ENCODE measurements at places on chromosomes 7 and 10.
A peak's percentile ranks its signal among the peaks of the same experiment; 100 is the strongest.

DNA sequence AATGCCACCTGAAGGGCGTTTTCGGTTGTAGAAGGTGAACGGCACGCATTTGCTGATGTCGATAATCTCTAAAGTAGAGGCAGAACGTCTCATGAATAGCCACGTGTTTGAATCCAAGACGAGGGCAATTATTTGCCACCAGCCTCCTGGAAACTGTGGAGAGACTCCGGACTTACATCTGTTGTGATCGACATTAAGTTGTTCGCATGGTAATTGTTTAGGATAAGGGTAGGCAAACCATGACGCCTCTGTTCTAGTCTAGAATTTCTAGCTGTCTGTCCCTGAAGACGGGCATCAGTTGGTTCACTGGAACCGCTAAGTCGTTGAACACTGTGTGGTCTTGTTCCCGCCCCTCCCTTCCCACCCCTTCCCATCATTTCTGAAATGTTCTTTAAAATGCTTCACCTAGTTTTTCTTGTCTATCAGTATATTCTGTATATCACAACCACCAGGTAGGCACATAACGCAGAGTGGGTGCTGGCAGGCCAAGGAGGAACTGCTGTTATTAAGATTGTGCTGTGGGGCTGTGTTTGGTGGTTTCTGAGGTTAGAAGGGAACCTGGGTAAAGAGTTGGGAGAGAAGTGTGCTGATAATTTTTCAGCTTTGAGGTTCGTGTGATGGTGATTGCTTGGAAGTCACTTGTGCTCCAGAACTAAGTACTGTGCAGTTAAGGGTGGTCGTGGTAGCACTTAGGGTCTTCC lies 1.2 kb downstream of the UBE3C start:
- no peak for DNase-seq

GRCh38 chr10:3217301-3217700 lies 44.7 kb upstream of the PITRM1 start:
- no peak for DNase-seq

DNA sequence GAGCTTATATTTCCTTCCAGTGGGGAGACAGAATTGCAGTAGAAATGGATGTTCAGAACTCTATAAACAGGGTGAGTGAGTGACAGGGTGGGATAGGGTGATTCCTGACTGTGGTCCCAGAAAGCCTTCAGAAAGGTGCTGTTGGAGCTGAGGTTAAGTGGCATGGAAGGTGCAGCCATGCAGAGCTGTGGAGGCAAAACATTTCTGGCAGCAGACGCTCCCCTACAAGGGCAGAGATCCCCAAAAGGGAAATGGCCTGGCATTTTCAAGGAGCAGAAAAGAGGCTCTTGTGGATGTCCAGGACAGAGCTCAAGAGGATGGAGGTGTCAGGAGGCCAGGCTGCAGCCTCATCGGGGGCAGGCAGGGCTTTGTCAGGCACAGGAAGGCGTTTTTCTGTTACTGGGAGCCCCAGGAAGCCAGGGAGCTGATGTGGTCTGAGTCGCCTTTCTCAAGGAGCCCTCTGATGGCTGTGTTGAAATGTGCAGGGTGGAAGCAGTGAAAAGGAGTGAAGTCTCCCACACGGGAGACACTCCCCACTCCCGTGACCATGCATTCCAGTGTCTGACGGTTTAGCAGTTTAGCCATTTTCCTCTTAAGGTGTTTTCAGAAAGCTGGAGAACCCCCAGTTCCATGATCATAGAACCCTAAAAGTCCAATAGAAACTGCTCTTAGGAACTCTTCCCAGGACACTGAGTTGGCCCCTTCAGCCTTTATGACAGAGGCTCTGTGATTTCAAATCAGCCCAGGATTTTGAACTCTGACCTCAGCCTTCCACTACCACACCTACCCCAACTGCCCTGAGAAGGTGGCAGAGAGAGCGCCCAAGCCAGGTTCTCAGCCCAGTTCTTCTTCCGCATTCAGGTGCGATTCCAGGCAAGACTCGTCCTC lies 96.2 kb downstream of the C10orf105 start:
- no peak for DNase-seq

- DNase-seq, result no peak
Observed at GRCh38 chr7:10939237-10939910, 34.3 kb upstream of the PHF14 start.

DNA sequence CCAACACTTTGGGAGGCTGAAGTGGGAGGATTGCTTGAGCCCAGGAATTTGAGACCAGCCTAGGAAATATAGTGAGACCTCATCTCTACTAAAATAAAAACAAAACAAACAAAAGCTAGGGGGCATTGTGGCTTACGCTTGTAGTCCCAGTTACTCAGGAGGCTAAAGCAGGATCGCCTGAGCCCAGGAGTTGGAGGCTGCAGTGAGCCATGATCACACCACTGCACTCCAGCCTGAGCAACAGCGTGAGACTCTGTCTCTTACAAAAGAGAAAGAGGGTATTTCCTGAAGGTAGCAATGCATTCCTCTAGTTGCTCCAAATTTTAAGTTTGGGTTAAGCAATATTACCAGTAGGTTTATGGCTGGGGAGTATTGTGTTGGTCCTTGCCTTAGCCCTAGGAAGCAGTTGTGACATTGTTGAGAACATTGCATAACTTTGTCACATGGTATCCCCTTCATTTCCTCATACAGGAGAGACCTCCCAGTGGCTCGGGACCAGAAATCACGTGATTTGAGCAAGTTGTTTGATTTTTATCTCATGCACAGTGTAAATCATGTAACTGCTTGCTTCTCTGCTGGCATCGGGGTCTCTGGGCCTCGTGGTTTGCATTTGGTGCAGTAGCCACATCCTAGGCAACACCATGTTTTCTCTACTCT lies 23.3 kb upstream of the SMARCD3 start:
- DNase-seq, result no peak

GRCh38 chr10:58063861-58064480 lies 203.7 kb downstream of the IPMK start:
- no peak for DNase-seq

DNA sequence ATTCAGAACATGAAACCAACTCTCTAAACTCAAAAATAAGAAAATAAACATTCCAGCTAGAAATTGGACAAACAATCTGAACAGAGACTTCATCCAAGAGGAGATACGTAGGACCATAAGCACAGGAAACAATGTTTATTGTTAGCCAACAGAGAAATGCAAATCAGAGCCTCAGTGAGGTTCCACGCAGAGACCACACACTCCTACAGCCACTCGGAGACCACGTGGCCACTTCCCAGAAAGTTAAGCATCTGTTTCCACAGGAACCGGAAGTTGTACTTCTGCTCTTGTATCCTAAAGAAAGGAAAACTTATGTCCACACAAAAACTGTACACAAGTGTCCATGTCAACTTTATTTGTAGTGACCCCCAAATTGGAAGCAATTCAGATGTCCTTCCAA lies 214.8 kb downstream of the MGMT start:
- DNase-seq, result no peak

GRCh38 chr7:151139791-151140190 lies 27.7 kb downstream of the GBX1 start:
- no peak for DNase-seq

DNA sequence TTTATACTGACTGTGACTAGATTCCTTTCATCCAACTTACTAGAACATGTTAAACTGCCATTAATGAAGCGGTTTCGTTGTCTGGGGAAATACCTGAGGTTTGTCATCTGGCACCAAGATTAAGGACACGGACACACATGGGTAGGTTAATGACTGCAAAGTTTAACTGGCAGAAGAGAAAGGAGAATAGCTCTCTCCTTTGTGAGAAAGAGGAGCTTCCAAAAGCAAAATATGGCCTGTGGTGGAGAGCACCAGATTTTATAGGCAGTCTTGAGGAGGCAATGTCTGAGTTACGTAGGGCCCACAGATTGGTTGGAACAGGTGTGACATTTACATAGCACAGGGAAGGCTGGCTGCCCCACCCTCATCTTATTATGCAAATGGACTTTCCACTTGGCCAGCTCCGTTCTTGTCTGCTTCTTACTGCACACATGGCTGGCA lies 1193.0 kb upstream of the CELF2 start:
- DNase-seq, result no peak

GRCh38 chr7:137703291-137704010 lies 143.3 kb downstream of the DGKI start:
- DNase-seq, result no peak

- DNase-seq, result no peak
Observed at GRCh38 chr7:142872106-142872675, 13.4 kb downstream of the TRPV6 start.

GRCh38 chr7:103148131-103148993 lies 537 bp downstream of the NAPEPLD start:
- DNase-seq, result no peak

DNA sequence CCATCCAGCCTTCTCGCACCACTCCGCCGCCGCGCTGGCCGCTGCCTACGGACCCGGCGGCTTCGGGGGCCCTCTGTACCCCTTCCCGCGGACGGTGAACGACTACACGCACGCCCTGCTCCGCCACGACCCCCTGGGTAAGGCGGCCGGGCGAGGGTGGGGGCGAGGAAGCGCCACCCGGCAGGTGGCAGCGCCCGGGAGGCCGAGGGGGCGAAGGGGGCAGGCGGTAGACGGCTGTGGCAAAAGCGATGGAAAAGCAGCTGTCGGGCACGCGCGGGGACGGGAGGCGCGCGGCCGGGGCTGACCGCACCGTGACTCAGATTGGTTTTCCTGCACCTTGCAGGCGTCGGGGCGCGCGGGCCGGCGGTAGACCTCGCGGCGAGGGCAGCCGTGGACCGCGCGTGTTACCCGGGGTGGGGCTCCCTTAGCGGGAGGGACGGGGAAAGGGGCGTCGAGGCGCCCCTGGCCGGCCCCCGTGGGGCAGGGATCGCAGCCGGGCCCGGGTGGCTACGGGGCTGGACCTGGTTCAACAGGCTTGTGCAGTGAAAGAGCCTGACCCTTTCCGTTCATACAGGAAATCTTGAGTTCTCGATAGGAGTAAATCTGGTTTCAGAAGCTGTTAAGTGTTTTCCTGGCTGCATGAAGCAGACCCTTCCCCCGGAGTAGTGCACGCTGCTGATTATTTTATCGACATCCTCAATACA lies 608 bp downstream of the HHEX start:
- peak; percentile 34 for DNase-seq

DNA sequence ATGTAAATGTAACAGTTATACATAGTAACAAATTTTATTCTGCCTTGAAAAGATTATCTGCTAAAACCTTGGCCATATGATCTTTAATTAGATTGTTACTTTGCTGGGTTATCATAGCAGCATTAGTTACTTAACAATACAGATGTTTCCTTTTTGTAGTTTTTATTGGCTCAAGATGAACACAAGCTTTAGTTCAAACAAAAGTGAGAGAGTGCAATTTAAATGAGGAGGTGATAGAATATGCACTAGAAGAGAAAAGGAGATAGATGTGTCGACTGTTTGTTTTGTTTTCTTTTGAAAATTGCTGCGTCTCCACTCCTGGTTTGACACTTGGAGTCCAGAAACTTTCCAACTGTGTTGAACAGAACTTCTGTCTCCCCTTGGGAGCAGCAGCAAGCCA lies 91.4 kb upstream of the CAV2 start:
- no peak for DNase-seq

GRCh38 chr7:24907311-24907886 lies 72.6 kb downstream of the OSBPL3 start:
- peak; percentile 12 for DNase-seq

DNA sequence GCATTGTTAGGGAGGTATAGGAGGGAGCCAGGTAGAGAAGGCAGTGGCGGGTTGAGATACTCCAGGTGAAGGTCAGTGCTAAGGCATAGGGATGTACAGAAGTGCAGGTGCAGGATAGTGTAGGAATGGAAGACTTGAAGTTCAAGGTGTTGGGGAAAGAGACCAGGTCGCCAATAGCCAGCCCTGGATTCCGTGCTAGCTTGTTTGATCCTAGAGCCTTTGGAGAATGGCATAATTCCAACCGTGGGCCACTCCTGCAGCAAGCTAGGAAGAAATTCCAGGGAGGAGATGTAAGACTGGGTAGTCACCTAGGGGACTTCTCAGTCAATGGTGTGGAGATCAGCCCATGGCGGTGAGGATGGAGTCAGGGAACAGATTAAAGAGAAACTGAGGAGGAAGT lies 272.7 kb downstream of the RPS24 start:
- DNase-seq, result no peak

GRCh38 chr7:41579961-41580935 lies 122.6 kb downstream of the INHBA start:
- no peak for DNase-seq

GRCh38 chr7:99628471-99629465 lies 12.0 kb downstream of the ZSCAN25 start:
- DNase-seq, result no peak

DNA sequence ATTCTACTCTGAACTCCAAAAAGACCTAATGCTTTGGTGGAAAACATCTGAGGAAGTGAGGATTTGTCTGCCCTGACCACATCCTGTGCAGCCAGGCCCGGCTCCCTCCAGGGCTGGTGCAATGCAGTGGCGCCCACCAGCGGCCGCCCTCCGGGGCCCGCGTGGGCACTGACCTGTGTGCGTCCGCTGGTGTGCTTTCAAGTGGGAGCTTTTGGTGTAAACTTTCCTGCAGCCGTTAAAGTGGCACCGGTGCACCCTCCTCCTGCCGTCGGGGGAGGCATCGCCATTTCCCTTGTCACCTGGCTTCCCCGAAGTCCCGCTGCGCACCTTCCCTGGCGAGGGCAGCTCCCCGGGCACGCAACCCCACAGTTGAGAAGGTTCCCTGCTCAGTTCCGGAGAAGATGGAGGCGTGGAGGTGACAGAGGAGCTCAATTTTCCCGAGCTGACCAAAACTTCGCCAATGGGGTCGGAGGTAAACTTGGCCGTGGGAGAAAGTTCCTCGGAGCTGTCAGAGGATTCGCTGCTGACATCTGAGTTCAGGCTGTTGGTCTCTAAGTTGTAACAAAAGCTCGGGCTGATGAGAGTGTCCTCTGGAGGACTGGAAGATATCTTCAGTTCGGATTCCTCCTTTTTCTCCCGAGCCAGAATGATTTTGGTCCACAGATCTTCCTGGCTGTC lies 3.4 kb downstream of the KLF6 start:
- DNase-seq, result no peak

- no peak for DNase-seq
Observed at GRCh38 chr10:93752761-93753160, 5.0 kb upstream of the LGI1 start.

GRCh38 chr7:144379776-144380384 lies 23.6 kb downstream of the NOBOX start:
- no peak for DNase-seq

- peak; percentile 41 for DNase-seq
Observed at GRCh38 chr7:157337316-157338149, 729 bp downstream of the DNAJB6 start.

Measured in effector CD4-positive, alpha-beta T cell (primary cell).